Stimulated activated CD4-positive, alpha-beta T cell treated with anti-CD3 and anti-CD28 coated beads, Interleukin-4, amount 100 ng/mL, for 24 hours (primary cell): ENCODE measurements at places on chromosomes 5 and 9.

DNA sequence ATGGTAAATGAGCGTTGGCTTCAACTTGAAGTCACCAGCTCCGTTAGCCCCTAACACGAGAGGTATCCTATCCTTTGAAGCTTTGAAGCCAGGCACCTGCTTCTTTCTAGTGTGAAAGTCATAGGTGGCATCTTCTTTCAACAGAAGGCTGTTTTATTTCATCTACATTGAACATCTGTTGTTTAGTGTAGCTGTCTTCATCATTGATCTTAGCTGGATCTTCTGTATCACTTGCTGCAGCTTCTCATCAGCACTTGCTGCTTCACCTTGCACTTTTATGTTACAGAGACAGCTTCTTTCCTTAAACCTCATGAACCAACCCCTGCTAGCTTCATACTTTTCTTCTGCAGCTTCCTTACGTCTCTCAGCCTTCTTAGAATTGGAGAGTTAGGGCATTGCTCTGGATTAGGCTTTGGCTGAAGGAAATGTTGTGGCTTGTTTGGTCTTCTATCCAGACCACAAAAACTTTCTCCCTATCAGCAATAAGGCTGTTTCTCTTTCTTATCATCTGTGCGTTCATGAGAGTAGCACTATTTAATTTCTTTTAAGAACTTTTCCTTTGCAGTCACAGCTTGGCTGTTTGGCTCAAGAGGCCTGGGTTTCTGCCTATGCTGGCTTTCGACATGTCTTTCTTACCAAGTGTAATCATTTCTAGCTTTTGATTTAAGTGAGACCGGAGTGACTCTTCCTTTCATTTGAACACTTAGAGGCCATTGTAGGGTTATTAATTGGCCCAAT is 47.2 kb downstream of the PCSK5 start:
- DNase-seq = no peak

GRCh38 chr9:85392260-85392659 is 349.5 kb downstream of the AGTPBP1 start:
- DNase-seq = no peak

DNA sequence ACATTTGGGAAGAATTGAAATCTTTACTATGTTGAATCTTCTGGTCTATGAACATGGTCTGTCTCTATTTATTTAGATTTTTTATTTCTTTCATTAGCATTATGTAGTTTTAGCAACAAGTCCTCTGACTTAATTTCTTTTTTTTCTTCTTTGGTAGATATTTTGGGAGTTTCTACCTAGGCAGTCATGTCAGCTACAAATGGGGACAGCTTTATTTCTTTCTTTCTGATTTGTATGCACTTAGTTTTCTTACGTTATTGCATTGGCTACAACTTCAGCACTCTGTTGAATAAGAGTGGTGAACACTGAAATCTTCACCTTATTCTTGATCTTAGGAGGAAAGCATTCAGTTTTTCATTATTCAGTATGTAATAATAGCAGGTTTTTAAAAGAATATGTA is 33.5 kb downstream of the SMC5 start:
- no peak for DNase-seq

DNA sequence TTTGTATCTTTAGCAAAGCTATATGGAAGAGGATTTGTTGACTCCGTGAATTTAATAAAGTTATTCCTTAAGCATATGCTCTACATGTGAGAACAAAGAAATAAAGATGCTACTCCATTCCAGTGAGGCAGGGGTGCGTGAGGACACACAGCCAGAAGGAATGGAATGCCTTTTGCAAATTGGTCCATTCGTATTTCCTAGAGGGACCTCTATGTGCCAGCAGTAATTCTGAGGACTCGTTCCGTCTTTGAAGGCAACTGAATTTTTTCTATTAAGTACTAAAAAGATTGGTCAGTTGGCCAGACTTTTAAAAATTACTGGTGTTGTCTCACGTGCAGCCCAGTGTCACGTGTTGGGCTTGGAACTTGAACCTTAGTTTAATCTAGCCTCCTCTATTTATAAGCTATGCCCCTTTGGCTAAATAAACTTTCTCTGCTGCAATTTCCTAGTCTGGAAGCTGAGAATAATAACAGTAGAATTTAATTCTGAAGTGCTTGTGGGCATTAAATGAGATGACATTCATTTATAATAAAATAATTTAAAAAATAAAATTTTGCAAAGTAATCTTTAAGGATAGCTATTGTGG is 13.9 kb downstream of the RAI14 start:
- no peak for DNase-seq

DNA sequence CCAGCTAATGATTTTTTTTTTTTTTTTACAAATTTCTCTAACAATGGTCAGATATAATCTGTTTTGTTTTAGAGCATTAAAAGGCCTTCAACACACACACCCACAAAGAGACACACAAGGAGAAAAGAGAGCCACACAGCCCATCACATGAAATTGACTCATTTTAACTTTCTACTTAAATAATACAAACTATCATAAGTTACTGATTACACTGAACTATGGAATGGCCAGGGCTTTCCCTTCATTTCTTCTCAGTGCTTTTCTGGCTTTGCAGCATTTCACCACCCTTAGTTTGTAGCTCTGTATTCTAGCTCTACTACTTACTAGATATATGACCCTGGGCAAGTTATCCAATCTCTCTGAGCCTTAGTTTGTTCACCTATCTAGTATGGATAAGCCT is 13.2 kb downstream of the REEP5 start:
- no peak for DNase-seq

GRCh38 chr9:93126151-93126781 is 7.8 kb downstream of the NINJ1 start:
- DNase-seq = no peak
